Endothelial cell of umbilical vein (primary cell): ENCODE measurements at places on chromosomes 4 and X. TPM values are rescaled to one million over a fixed set of nuclear protein-coding genes. Genes with fewer than 3 reads are reported as not detected.

DNA sequence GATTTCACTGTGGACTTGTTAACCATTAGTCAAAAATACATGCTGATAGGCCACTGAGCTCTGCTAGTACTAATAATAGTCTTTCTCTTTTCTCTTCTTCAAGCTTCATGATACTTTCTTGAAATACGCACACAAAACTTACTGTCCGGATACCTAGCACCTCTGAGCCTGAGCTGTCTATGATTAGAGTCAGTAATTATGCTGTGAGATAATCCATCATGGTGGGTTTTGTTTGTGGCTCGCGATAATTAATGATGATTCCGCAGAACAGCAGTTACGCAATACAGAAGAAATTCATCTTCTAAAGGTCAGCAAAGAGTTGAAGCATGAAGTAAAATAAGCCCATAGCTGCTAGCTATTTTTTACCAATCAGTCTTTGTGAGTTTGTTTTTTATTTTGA, 511.5 kb upstream of the GALNT7 start:
- no peak for DNase-seq
- H3K4me3 ChIP-seq, result no peak overlapping the region
- no peaks in the 10 kb centered on the region for H3K27me3 ChIP-seq
- no peak overlapping the region for H3K27ac ChIP-seq

DNA sequence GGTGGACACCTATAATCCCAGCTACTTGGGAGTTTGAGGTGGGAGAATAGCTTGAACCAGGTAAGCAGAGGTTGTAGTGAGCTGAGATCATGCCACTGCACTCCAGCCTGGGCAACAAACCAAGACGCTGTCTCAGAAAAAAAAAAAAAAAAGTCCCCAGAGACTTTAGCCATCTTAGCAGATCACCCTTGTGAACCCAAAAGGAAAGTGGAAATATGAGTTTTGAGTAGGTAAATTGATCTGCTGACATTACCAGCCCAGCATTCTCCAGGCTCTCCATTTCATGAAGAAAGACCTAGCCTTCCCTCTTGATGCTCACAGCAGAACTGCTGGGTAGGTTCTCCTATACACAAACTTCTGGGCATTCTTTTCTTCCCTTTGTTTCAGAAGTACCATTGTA, 24.5 kb upstream of the HNRNPD start:
- H3K27ac ChIP-seq, result no peak overlapping the region
- DNase-seq, result no peak
- H3K36me3 ChIP-seq, result no peaks in the 10 kb centered on the region
- no peaks in the 10 kb centered on the region for H3K4me1 ChIP-seq
- H3K27me3 ChIP-seq, result peaks cover 6% of the 10 kb centered on the region

LRCH2 gene
- 4.6 and 4.7 TPM in 2 replicates for total RNA-seq

DNA sequence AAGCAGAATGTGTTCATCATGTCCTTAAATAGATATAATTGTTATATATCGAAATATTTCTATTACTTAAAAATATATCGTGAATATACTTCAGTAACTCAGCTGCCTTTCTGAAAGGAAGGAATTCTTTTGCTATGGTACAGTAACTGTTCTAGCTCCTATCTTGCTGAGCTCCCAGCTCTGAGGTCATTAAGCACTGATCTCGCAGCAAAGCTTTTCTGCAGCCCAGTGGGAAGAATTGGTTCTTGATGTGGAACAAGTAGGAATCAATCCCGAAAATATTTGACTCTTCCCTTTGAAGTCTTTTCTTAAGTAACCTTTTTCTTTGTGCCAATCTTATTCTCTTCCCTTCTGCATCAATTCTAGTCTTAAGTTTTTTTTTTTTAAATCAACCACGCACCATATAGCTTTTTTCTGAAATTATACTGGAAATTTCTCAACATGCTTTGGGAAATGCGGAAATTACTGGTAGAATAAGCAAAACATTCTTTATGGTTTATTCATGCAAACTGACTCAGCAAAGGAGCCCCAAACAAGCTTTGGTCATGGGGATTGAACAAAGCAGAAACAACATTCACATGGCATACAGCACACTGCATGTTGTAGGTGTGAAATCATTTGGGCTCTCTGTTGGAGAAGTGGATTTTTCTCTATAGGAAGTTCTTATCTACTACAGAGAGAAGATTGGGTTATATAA, 428.9 kb upstream of the GNPDA2 start:
- H3K27me3 ChIP-seq, result no peaks in the 10 kb centered on the region
- no peaks in the 10 kb centered on the region for H3K4me1 ChIP-seq
- H3K4me3 ChIP-seq, result no peak overlapping the region
- no peak overlapping the region for H3K27ac ChIP-seq

GRCh38 chrX:69062493-69062892, 102.8 kb downstream of the PJA1 start:
- no peak overlapping the region for H3K27ac ChIP-seq
- no peak for DNase-seq
- no peaks in the 10 kb centered on the region for H3K27me3 ChIP-seq
- no peaks in the 10 kb centered on the region for H3K36me3 ChIP-seq
